GM23248 (cell line): ENCODE measurements at places on chromosomes 1 and 21.

DNA sequence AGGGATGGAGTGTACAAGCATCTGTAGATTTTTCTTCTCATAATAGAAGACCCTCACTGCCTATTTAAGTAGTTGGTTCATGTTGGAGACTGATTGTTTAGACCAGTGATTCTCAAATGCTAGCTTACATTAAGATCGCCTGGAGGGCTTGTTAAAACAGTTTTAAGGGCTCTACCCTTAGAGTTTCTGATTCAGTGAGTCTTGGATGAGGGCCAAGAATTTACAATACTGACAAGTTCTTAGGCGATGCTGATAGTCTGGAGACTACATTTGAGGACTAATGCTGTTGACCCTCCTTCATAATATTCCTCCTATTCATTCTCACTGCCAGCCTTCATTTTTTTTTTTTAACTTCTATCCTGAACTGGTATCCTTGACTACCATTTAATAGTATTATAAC, 15.2 kb upstream of the AGO3 start:
- H3K27ac ChIP-seq = no peak overlapping the region
- no peaks in the 10 kb centered on the region for H3K4me1 ChIP-seq
- no peak overlapping the region for H3K4me3 ChIP-seq
- H3K36me3 ChIP-seq = peaks cover 31% of the 10 kb centered on the region; the same call in 1 of the 2 replicates
- no peaks in the 10 kb centered on the region for H3K27me3 ChIP-seq

DNA sequence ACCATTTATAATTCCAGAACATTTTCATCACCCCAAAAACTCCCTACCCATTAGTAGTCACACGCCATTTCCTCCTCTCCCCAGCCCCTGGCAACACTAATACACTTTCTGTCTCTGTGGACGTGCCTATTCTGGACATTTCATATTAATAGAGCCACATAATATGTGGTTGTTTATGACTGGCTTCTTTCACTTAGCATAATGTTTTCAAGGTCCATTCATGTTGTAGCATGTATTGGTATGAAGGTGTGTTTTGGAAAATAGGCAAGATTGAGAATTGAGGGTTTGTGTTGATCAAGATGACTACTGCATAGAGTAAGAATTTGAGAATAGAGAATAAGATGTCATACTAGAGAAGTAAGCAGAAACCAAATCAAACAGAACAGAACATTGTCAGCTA, 67.5 kb downstream of the ZFYVE9 start:
- H3K36me3 ChIP-seq = no peaks in the 10 kb centered on the region
- H3K27me3 ChIP-seq = no peaks in the 10 kb centered on the region
- DNase-seq = no peak
- H3K27ac ChIP-seq = no peak overlapping the region
- no peaks in the 10 kb centered on the region for H3K4me1 ChIP-seq

- H3K36me3 ChIP-seq = no peaks in the 10 kb centered on the region
- no peaks in the 10 kb centered on the region for H3K27me3 ChIP-seq
- DNase-seq = peak; percentile 53
- H3K4me1 ChIP-seq = peaks cover 6% of the 10 kb centered on the region; the same call in 1 of the 2 replicates
Observed at GRCh38 chr1:202143011-202143767, 1.3 kb downstream of the ARL8A start.

GRCh38 chr21:38188037-38188436, 68.8 kb upstream of the KCNJ15 start:
- H3K36me3 ChIP-seq = no peaks in the 10 kb centered on the region
- H3K27me3 ChIP-seq = no peaks in the 10 kb centered on the region
- H3K4me3 ChIP-seq = no peak overlapping the region
- H3K4me1 ChIP-seq = no peaks in the 10 kb centered on the region
- DNase-seq = peak; percentile 58

DNA sequence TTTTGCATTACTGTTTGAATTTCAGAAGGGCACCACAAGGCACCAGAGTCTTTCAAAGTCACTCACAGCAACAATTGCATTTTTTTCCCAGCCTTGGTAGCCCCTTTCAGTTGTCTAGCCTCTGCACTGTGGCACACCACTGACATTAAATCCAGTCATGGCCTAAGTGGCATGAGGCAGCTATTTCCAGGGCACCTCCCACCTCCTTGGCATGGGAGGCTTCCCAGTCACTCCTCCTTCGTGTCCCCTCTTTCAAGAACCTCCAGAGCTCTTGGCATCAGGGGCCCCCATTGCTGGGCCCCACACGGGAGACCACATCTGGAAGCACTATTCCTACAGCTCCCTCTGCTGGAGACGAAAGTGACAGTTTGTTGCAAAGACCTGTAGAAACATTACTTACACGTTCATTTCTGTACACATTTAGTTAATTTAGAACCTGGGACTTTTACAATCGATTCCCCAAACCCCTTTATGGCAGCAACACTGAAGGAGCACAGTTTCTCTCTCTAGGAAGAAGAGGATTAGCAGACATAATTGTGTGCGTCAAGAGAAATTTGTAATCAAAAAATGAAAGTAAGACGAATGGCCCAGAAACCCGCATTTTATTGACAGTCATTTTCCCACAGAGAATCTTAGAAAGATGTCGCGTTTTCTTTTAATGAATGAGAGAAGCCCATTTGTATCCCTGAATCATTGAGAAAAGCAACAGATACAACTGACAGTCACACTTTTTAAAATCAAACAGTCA, 5.7 kb upstream of the CHD5 start:
- DNase-seq = peak; percentile 62
- H3K27me3 ChIP-seq = no peaks in the 10 kb centered on the region
- no peak overlapping the region for H3K4me3 ChIP-seq
- H3K27ac ChIP-seq = no peak overlapping the region
- H3K4me1 ChIP-seq = peaks cover 8% of the 10 kb centered on the region

GRCh38 chr1:9699361-9699760, 47.8 kb downstream of the PIK3CD start:
- no peaks in the 10 kb centered on the region for H3K27me3 ChIP-seq
- H3K27ac ChIP-seq = no peak overlapping the region
- peaks cover 24% of the 10 kb centered on the region for H3K4me1 ChIP-seq
- no peak for DNase-seq
- H3K4me3 ChIP-seq = no peak overlapping the region
- no peaks in the 10 kb centered on the region for H3K36me3 ChIP-seq
